LoVo (cell line): ENCODE measurements at places on chromosomes 16 and 17.
A peak's percentile ranks its signal among the peaks of the same experiment; 100 is the strongest.

- DNase-seq = peak; percentile 1
These were observed 89.0 kb upstream of the DNAH17 start for GRCh38 chr17:78665952-78666920.

DNA sequence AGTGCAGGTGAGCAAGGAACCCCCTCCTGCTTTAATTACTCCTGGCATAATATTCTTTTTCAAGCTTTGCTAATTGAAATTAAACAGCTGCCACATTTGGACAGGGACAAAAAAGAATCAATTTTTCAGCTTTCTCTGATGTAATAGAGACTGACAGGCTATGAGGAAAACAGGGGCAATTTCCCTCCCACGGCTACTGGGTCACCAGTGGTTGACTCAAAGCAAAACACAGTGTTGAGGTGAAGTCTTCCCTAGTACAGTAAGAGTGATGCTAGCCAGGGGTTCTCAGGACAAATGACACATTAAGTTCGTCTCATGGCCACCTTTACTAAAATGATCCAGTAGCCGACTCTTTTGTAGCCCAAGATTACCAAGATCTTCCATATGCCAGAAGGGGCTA is 38.6 kb upstream of the PMFBP1 start:
- DNase-seq = no peak

- DNase-seq = no peak
These were observed 12.5 kb downstream of the SREBF1 start for GRCh38 chr17:17824119-17824782.

- peak; percentile 53 for DNase-seq
These were observed 482 bp upstream of the SLC16A3 start for GRCh38 chr17:82228278-82228841.

- DNase-seq = no peak
These were observed 11.3 kb upstream of the DNASE1 start for GRCh38 chr16:3643095-3643730.

DNA sequence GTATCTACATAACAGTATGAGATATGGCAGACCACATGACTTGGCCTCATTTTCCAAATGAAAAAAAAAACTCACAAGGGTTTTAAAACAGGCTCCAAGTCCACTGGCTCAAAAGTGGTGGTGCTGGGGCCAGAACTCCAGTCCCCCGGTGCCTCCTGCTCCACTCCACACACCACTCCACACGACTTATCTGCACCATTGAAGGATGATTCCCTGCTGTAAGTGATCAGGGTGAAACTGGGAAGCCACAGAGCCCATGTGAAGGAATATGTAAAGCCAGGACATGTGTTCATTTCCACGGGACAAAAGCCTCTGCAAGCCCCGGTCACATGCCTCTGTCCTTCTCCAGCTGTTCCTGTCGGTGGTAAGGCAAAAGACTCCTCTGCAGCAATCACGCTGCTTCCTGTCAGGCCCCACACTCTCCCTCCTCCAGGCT is 97.2 kb downstream of the ZNF18 start:
- no peak for DNase-seq

GRCh38 chr17:49829026-49829425 is 18.8 kb downstream of the TAC4 start:
- DNase-seq = no peak

DNA sequence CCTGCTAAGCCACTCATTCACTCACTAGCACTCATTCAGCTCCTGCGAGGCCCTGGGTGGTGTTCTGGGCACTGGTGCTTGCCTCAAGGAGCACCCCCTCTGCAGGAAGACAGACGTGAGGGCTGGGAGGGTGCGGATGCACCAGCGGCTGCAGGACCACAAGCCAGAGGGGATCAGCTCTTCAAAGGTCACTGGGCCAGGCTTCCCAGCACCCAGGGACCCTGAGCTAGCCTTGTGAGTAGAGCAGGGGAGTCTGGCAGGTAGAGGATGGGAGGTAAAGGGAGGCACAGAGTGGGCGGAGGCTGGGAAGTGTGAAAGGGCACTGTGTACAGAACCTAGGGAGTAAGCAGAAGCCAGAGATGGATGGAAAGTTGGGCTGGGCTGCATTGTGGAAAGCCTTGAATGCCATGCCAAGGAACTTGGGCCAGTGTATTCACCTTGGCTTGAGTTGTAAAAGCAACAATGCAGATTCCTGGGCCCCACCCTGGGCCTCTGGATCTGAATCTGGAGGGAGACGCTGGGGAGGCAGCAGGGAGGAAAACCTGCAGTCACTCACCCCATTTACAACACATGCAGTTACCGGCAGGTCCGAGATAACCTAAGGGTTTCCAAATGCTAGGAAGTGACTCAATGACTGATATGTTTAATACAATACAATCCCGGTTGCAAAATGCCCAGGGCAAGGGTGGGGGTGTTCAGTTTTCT is 1.7 kb downstream of the IL4R start:
- no peak for DNase-seq

DNA sequence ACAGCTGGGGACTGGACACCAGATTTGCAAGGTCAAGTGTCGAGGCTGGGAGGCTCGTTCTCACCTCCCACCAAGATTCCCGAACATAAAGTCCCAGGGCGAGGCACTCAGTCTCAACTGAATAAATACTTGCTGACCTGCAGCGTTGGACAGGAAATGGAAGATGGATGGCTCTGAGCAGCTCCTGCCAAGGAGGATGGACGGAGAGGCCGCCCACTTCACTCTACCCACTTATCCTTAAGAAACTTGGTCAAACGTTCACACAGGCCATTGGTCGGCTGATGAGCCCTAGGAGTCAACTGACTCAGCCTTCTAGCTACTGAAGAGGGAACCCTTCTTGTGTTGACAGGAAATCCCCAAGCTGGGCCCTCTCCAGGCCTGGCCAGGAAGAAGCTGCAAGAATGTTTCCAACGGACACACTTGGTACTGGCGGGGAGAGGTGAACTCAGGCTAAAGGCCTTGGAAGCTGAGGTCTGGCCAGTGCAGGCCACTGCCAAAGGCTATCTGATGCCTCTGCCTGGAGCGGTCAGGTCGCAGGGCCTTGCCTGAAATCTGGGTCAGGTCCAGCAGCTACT is 50.0 kb downstream of the VAC14 start:
- no peak for DNase-seq
